ENCODE measurements at places on chromosomes 7 and 10.

- peak; percentile 88 for DNase-seq
These were observed 47.7 kb upstream of the TRIM8 start for GRCh38 chr10:102596506-102596971.

GRCh38 chr10:130046591-130046990 lies 64.0 kb downstream of the C10orf143 start:
- DNase-seq: no peak

DNA sequence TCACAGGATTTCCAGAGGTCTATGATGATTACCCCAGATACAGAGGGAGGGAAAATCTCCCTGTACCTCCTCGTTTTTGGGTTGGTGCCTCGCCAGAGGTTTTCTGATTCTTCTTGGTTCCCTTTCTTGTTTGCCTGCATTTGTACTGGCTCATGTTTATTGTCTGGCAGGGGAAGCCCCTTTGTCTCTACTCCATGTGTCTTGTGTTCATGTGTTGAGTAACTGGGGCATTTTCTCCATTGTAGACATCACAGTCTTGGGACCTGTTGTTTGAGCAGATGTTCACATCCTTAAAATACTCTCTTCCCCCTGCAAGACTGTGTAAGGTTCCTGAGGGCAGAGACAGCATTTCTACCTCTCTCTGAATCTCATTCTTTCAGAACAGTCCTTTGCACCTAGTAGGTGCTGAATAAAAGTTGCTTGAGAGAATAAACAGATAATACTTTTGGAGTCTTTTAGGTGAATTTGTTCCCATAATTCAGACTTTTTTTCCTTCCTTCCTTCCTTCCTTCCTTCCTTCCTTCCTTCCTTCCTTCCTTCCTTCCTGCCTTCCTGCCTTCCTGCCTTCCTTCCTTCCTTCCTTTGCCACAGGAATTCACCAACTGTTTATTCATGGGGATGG lies 25.1 kb downstream of the CDK14 start:
- DNase-seq: no peak

GRCh38 chr10:76017026-76017732 lies 585.8 kb downstream of the LRMDA start:
- peak; percentile 20 for DNase-seq

DNA sequence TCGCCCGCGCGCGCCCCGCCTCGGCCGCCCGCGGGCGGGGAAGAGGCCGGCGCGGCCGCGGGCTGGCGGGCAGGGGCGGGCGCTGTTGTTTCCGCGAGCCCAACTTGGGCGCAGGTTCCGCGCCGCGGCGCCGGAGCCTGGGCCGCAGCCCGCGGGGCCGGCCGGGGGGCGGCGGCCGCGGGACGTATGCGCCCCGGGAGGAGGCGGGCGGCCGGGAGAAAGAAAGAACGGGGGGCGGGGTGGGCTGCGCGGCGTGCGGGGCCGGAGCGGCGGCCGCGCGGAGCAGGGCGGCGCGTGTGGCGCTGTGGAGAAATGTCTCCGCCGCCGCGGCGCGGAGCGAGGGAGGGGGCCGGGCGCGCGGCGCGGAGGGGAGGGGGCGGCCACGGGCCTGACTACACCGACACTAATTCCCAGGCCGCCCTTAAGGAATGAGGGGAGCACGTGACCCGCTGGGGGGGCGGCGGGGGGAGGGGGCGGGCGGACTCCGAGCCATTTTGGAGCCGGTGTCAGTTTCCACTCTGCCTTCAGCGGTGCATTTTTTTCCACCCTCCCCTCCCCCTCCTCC lies at the start of gene BMI1:
TSS of gene BMI1 (plus strand) at position 509 of the 565 bp plus-strand sequence. CDS start 5,351 bp downstream, outside the sequence.
- peak; percentile 88 for DNase-seq

GRCh38 chr7:51346126-51346525 lies 29.5 kb upstream of the COBL start:
- DNase-seq: no peak

- DNase-seq: no peak
These were observed 230.4 kb downstream of the TNS3 start for GRCh38 chr7:47351233-47352154.

GRCh38 chr10:122343135-122343800 lies 31.2 kb upstream of the PLEKHA1 start:
- DNase-seq: no peak

GRCh38 chr10:47008769-47009168 lies 97.5 kb downstream of the PTPN20 start:
- no peak for DNase-seq

- DNase-seq: no peak
These were observed 13.3 kb upstream of the EXOC6 start for GRCh38 chr10:92834986-92835385.

- DNase-seq: peak; percentile 49
These were observed 242.7 kb upstream of the SEMA3C start for GRCh38 chr7:81161451-81162075.

DNA sequence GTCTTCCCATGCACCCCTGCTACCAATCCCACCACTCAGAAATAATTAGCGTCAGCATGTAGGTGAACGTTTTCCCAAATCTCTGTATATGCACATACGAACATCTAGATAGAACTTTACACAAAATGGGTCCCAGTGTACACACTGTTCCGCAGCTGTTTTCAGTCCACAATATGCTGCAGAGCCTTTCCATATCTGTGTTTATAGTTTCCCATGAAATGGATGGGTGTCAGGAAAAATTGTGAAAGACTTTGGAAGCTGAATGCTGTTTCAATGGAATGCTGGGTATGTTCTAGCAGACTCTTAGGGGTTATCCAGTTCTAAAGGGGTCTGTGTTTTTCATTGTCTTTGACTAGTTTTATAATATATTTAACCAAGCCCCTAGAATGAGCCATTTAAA lies 13.8 kb downstream of the GRK5 start:
- no peak for DNase-seq

GRCh38 chr10:97136756-97137155 lies 49.0 kb downstream of the SLIT1 start:
- DNase-seq: no peak

- DNase-seq: peak; percentile 88
These were observed 36.0 kb upstream of the SLC26A3 start for GRCh38 chr7:107838816-107839565.
